ENCODE measurements at places on chromosomes 12 and 14.

DNA sequence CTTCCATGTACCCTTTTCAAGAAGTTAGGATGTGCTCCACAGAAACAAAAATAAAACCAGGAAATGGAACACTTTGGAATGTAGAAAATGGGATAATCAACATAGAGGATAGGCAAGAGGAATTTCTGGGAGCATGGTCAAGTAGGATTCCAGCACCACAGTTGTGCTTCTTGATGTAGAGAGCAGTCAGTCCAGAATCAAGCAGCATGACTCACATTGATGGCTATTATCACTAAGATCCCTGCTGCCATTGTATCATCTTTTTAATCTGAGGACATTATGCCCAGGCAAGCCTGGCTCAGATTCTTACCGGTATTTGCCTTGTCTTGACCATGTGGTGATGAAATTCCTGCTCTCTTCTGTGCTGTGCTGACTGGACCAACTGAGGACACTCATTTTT, 5.7 kb downstream of the ETFRF1 start:
- DNase-seq = no peak

DNA sequence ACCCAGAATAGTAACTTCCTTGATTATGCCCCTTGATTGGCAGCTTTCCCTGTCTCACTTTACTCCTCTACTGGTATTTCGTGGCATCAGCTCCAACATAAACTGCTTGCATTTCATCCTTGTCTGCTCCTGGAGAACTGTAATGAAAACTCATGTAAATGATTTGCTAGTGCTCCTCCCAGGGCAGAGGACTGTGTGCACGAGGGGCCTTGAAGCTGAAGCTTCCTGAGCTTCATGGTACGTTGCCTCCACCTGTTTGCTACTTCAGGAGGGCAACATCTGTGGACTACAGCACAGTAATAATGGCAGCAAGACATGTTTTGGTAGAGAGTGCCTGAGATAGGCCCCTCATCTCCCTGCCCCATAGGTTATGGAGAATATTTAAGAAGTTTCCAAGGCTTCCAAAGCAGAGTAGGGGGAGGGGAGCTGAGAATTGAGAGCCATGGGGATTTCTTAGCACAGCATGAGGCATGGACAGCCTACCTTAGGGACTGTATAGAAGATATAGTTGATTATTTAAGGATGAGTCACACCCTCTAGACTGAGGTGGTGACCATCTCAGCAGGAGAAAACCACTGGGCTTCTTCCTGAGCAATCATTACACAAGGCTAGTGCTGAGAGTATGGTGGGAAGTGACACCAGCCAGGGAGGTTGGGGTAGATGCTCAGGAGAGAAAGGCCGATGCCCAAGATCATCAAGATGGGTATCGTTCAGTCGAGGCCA, 29.5 kb downstream of the CCDC198 start:
- no peak for DNase-seq

DNA sequence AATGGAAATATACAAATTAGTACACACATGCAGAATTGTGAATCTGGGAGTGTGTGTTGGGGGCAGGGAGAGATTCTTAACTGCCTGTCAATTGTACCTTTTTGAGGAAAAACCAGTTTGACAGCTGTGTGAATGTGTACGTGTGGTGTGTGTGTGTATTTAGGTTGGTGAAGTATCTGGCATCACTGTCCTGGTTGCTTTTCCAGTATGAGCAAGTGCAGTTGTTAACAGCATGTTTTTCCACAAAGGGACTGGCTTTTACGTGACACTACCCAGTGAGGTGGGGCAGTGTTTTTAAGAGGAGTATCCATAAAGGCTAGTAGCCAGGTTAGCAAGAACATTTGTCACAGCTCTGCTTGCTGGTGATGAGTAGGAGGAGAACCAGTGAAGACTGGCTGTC, 56.1 kb downstream of the DAAM1 start:
- no peak for DNase-seq

DNA sequence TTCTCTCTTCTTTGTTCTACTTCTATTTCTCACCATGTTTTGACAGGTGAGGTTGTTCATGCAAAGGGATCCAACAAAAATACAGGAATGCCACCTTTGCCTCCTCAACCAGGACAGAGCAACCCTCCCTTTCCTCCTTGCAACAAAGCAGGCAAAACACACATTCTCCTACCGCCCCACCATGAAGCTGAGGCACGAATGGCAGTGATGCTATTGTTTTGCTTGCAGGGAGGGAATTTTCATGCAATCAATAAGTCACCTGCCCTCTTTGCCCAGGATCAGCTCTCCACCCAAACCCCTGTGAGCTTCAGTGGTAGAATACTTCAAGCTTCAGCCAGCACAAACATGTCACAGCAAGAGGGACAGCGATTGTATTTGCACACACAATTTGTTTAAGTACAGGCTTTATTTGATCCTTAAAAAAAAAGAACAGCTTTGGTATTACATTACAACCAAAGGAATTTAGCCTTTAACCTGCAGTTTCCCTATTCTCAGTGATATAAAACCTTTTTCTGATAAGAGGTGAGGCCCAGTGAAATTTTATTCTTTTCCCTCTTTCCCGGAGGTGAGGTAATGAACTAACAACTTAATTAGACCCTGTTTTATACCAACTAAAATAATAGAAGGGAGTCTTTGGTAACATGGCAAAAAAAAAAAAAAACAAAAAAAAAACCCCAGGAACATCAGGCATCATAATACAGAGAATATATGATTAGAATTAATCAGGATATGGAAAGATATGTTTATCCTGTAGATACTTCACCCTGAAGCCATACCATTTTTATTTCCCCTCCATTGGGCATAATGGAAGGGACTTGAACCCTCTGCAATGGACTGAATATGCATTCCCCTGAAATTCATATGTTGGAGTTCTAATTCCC, 87.0 kb upstream of the EEA1 start:
- no peak for DNase-seq

DNA sequence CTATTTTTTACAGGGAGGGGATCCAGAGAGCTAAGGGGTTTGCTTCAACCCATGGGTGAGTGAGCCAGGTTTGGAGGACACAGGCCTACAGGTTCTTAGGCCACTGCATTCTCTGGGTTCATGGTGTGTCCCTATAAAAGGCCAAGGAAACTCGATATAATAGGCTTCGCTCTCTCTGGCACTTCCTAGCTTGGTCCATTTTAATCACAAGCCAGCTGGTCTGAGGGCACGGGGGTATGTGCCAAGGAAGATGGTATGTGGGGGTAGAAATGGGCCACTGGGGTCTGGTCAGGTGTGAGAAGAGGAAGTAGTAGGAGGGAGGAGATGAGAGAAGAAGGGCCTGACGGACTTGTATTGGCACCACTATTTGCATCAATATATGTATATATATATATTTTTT, 4.9 kb downstream of the ETV6 start:
- no peak for DNase-seq

GRCh38 chr14:100896369-100897060, 7.0 kb downstream of the RTL1 start:
- DNase-seq = no peak

DNA sequence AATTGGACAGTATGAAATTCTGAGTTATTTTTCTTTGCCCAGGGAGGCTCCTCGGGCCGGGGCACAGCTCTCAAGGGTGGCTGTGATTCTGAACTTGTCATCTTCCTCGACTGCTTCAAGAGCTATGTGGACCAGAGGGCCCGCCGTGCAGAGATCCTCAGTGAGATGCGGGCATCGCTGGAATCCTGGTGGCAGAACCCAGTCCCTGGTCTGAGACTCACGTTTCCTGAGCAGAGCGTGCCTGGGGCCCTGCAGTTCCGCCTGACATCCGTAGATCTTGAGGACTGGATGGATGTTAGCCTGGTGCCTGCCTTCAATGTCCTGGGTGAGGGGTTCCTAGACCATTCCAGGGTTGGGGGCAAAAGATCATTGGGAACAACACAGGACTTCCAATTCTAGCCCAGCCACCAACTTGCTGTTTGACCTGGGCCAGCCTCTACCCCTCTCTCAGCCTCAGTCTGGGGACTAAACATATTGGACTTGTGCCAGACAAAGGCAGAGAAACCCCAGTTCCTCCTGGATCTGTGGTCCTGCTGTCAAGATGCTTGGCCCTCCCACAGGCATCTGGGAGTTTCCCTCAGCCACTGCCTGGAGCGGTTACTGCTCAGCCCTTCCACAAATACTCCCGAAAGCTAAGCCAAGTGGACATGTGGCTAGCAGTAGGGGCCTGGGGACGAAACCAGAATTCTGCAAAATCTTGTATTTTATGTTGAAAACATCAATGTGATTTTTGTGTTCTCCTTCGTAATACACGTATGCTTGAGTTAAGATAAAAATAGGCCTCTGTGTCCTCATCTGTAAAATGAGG, 3.5 kb downstream of the OAS3 start:
- no peak for DNase-seq

- DNase-seq = no peak
These were observed 108.2 kb downstream of the PHETA1 start for GRCh38 chr12:111260732-111261131.

GRCh38 chr14:91250912-91251311, 6.4 kb upstream of the GPR68 start:
- no peak for DNase-seq

- DNase-seq = no peak
These were observed 8.0 kb downstream of the CACNA2D4 start for GRCh38 chr12:1910468-1910867.

- DNase-seq = no peak
These were observed 3.5 kb upstream of the BCAT1 start for GRCh38 chr12:24952389-24952788.

DNA sequence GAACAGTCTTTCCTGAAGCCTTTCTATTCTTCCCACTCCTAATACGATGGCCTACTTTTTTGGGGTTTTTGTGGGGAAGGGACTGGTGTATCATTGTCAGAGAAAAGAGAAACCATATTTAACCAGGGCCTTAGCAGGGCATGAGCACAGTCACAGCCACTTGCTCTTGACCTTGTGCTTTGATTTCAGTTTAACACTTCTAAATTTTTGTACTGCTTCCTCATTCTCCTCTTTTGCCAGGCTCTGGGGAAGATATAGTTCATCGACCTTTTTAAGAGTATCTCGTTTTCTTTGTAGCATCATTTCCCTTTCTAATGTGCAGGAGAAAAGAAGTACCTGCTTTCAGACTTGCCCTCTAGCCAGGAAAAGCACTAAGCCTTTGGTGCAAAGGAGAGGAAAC, 2.2 kb downstream of the ZBTB1 start:
- DNase-seq = no peak

DNA sequence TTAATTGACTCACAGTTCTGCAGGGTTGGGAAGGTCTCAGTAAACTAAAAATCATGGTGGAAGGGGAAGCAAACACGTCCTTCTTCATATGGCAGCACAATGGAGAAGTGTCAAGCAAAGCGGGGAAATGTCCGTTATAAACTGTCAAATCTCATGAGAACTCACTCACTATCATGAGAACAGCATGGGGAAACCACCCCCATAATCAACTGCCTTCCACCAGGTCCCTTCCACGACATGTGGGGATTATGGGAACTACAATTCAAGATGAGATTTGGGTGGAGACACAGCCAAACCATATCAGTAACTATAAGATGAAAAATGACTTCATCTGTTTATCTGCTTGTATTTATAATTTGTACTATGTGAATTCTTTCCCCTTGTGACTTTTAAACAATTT, 577.6 kb upstream of the MDGA2 start:
- DNase-seq = no peak

- DNase-seq = no peak
These were observed 95.4 kb downstream of the NKX2-1 start for GRCh38 chr14:36424478-36425102.

- no peak for DNase-seq
These were observed 551.7 kb downstream of the NRXN3 start for GRCh38 chr14:78721756-78722480.

GRCh38 chr12:97127061-97127460, 220.0 kb downstream of the NEDD1 start:
- no peak for DNase-seq

DNA sequence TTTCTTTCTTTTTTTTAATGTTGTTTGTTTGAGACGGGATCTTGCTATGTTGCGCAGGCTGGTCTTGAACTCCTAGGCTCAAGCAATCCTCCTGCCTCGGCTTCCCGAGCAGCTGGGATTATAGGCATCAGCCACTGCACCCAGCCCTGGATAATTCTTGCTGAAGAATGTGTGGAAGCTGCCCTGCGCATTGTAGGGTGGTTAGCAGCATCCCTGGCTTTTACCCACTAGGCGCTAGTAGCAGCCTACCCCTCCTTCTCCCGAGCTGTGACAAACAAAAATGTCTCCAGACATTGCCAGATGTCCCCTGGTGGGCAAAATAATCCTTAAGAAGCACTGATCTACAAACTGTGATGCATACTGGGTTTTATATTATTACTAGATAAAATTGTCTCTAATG, 6.6 kb downstream of the DCAF4 start:
- no peak for DNase-seq

GRCh38 chr14:56153267-56153666, 35.1 kb downstream of the PELI2 start:
- DNase-seq = no peak

DNA sequence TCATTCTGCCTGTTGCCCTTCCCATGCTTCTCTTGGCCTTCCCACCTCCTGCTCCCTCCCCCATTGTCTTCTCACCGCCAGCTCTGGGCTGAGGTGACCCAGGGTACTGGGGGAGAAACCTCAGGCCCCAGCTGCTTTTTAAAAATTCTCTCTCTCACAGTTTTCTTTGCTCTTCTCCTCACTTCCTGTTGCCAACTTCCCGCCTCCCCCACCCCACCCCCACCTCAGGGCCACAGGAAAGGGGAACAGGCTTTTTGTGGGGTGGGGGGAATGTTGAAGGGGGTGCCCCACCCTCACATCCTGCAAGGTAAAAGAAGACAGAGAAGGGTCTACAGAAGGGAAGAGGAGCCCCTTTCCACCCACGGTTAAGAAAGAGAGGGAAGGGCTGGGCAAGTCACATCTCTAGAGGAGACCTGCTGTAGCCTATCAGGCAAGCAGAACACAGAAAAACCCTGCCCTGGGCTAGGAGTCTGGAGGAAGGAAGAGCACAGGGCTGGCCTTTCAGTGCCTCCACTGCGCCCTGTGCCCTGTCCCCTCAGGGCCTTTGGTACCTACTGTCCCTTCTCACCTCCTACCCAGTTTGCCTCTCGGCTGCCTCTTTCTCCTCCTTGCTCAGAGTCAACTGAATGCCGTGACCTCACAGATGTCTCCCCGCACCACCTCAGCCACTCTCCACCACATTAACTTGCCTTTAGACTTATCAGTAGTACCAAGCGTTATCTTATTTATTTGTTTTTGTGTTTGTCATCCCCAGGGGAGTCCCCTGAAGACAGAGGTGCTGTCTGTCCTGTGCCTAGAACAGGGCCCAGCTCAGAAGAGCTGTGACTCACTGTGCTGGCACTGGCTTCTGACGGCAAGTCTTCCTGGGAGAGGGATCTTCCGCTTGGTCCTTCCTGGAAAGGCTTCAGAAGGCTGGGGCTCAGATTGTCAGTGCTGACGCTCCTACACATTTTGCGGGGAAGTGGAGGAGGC, 1.7 kb downstream of the ARHGAP9 start:
- DNase-seq = no peak

DNA sequence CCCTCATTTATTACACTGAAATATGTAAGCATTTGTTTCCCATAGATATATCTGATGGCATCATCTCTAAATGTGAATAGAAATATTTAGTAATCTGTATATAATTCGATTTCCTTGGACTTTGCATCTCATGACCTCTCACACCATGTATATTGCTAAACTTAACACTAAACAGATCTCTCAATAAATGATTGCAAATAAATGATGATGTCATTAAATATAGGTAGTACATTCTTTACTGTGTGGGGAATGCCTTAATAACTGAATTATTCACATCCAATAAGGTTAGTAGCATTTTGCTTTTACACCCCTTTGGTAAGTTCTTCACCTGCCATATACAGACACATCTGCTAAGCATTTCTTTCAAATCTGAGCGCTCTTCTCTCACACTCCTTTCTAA, 340.5 kb downstream of the FSCB start:
- DNase-seq = no peak
